ENCODE measurements at places on chromosomes 6 and 20.

- DNase-seq: no peak
These were observed 227.0 kb downstream of the SYNDIG1 start for GRCh38 chr20:24696396-24696795.

DNA sequence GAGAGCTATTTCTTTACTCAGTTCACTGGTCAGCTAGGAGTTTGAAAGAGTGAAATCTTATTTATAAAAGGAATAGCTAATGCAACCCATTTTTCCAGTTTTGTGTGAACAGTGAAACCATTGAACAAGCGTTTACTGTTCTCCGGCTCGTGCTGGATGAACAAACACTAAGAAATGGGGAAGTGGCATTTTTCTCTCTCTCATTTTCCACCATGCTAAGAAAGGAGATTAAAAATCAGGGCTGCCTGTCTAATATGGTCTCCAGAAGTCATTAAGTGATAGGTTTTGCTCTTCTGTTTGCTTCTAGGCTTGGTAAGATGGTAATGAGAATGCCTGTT lies 774 bp upstream of the SFT2D1 start:
- no peak for DNase-seq

- DNase-seq: no peak
These were observed 228.0 kb upstream of the TAB2 start for GRCh38 chr6:149089510-149089909.

DNA sequence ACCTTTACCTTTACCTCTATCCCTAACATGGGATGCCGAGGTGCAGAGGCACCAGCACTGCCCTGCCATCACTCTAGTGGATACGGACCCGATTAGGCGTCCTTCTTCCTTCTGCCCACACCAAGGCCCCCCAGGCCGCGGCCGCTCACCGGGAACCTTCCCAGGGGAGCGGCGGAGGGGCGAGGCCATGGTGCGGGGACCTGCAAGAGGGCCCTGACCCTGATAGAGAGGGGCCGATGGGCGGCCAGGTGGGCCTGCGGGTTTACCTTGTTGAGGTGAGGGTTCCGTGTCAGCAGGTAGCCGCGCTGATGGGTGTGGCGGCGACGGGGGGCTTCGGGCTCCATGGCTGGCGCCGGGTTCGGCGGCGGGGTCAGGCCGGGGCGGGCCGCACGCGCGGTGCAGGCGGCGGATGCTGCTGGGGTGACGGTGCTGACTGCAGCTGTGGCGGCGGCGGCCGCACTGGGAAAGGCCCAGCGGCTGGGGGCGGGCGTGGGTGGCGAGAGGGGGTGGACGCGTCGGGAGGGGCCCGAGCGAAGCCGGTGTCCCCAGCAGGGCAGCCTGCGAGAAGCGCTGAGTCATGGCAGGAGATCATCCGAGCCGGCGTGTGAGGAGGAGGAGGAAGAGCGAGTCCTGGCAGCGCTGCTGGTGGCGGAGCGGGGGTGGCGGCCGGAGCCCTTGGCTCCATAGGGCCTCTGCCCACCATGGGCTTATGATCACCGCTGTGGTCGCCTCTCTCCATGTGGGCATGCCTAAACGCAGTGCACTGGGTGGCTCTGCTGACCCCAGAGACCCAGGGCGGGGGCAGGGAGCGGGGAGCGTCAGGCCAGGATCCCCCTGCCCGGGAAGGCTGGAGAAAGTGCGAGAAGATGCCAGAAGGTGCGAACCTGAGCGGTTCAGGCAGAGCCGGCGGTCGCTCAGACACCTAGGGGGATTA lies at the start of gene ME1:
TSS of gene ME1 (minus strand) at position 441 of the 934 bp plus-strand sequence. CDS start at position 344, 97 bp downstream.
- DNase-seq: peak; percentile 54

DNA sequence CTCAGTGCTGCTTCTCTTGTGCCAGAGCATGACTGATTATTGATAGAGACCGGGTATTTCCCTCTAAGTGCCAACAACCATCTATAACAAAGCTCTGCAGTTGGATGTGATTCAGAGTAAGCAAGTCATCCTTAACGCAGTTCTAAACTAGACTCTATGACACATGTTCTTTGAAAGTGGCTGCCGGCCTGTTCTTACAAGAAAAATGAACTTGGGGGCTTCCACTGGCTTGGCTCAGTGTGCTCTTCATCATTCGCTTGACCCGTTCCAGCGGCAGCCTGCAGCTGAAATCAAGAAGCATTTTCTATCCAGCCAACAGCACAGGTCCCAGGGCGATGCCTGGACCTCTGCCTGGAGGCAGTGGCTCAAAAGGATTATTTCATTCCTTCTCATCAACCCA lies 29.8 kb downstream of the GFOD1 start:
- DNase-seq: no peak

DNA sequence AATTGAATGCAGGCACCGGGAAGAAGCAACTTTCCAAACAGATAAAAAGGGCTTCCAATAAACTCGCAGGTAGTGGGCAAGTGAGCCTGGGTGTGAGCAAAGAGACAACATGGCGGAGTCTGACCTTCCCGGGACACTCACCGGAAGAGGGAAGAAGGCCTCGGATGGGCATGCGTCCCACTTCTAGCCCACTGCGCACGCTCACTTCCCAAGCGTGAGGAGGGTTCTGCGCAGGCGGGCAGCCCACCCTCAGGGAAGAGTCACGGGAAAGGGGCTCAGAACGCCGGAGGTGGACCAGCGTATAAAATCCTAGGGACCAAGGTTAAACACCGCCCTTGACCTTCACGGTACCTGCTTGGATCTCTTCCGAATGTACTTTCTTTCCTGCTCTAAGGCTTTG lies 95.5 kb upstream of the AFDN start:
- DNase-seq: no peak

DNA sequence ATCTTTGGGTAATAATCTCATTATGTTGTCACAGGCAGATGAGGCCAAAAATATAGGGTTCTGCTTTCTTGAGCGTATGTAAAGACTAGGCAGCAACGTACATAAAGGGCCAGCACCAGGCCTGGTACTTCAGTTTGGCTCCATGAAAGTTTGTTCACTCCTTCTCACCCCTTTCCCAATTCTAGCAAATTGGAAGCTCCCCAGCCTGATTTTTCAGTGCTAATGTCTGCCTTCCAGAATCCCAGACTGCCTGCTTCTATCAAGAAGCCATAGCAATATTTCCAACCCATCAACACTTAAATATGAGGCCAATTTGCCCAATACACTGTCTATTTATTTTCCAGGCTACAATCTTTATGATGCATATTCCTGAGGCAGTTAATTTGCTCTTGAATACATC lies 93.4 kb upstream of the PTPRT start:
- DNase-seq: no peak

DNA sequence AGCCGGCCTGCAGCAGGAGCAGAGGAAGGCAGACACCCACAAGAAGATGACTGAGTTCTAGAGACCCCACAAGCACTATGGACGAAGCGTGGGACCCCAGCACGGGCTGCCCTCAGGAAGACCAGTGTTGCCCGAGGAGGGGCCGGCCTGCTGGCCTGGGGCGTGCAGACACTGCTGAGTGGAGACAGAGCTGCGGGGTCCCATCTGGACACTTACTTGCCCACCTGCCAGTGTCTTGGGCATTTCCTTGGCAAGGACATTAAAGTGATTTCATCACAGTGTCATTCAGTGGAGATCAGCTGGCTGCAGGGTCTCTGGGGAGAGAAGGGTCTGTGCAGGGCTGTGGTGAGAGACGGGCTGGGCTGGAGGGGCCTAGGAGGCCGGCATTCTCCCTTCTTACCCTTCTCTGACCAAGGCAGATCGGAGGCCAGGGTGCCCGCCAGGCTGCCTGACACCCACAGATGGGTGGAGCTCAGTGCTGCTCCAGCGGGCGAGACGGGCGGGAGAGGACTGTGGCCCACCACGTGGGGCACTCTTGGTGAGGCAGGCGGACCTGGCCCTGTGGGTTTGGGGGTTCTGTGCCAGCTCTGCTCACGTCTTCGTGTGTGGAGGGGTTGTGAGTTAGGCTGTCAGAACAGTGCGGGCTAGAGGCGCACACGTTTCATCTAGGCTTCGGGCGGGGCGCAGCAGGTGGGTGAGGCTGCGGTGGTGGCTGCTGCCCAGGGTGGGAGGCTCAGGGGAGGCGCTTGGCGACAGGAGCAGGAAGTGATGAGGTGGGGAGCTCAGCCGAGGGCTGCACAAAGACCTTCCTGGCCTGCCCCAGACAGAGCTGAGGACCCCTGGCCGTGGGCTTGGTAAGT lies at the start of gene LIME1:
TSS of gene LIME1 (plus strand) at position 806 of the 860 bp plus-strand sequence. CDS start 886 bp downstream, outside the sequence.
- DNase-seq: peak; percentile 79

GRCh38 chr6:148422085-148422484 lies 79.4 kb downstream of the SASH1 start:
- DNase-seq: no peak

- DNase-seq: no peak
These were observed 91.0 kb downstream of the EYA2 start for GRCh38 chr20:46985671-46986070.

DNA sequence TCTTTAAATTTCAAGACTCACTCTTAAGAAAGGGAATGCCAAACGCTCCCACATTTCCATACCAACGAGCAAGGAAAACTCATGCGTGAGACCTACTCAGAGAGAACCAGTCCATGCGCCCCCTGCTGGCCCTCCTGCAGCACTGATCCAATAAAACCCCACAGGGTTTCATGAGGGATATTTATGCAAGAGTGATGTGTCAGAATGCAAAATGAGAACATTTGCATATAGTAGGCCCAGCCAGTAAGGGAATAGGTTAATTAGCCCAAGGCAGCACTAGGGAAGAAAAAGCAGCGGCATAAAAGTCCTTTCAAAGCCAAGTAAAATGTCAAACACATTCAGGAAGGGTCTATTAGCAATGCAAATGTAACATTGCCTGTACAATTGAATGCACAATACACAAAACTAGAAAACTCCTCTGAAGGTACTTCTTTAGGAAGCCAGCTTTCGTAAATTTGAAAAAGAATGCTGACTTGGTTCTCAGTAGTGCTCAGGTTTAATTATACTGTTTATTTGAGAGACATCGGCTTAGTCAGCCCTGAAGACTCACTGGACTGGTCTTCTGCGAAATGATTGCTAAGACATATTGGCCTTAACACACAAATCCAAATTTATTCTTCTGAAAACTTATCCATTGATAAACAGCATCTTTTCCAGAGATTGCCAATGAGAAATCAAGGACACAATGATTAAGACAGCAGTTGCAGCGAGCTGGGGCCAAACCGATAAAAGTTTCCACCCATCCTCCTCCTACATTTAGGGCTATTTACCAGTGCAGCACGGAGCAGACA lies 93.2 kb downstream of the GMPR start:
- peak; percentile 52 for DNase-seq

DNA sequence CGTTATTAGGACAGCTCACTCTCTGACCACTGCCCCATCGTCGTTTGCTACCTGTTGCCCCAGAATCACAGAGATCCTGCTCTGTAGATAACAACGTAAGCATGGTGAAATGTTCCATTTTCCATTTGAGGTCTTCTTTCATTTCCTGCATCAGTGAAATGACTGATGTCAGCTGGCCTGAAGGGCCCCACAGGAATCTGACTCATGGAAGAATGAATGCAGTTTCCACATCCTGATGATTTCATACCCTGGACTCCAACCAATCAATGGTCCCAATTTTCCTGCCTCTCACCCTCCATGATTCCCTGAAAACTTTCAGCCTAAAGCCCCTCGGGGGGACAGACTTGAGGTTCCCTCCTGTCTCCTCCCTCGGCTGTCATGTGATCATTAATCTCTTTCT lies 394.4 kb upstream of the CDH4 start:
- DNase-seq: no peak

DNA sequence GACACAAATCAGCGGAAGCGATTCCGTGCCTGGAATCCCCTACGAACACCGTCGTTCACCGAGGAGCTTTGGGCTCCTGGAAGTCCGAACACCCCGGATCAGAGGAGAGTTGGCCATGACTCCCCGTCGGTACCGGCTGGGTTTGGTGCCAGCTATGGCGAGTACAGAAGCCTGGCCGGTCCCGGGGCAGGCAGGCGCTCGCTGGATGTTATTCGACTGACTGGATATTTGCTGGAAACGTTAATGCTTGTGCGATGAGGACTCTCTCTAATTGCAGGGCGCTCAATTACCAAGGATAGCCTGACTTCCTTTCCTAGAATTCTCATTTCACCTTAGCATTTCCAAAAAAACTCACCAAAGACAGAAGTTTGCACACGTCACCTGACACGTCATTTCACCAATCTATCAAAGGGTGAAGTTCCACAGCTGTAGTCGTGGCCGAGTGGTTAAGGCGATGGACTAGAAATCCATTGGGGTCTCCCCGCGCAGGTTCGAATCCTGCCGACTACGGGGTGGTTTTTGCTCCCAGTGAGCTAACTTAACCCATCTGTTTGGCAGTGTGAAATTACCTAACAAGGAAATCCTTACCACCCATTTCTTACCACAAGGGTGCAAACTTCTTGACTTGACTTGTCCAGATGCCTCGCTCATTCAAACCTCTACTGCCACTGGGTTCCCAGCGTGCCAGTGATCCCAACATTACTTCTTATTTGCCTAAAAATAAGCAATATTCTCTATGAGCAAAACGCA lies 22.7 kb upstream of the ZNF184 start:
- DNase-seq: peak; percentile 30

GRCh38 chr6:11890209-11890608 lies 111.6 kb upstream of the ADTRP start:
- no peak for DNase-seq

DNA sequence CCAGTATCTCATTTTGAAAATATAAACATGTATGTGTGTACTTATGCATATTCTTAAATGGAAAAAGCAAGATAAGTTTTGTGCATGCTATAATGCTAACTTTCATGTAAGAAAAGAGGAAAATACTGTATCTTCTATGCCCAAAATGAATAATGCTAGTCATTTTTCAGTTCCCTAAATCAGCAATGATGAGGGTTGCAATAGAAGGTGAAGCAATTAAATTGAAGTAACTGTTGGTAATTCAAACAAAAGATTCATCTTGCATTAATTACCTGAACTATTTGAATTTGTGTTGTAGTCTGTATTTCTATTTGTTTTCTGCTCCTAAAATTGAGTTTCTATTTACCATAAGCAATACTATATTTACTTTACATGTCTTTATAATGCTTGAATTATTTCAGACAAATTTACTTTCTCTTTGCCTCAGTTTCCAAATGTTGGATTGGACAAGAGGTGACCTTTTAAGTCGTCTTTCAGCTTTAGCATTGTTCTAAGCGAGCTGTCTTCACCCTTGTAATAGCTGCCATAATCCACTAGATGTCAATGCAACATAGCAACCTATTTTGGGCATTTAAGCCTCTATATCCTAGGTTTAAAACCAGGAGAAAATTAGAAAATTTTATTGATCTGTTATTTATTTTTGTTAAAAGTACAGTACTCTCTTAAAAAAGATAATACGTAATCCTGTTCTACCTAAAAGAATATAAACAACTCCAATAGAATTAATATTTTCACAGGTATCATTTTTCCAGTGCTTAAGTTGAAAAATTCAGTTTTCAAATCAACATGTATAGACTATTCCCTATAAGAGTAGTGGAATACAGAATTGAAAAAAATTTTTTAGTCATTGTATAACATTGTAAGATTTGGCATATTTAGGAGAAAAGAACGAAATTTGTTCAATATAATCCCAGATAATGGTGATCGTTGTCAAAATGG lies 52.3 kb upstream of the IFNGR1 start:
- no peak for DNase-seq

GRCh38 chr6:88124925-88125557 lies 41.1 kb downstream of the CNR1 start:
- DNase-seq: no peak

GRCh38 chr6:53544217-53544469 lies 758 bp downstream of the GCLC start:
- no peak for DNase-seq

GRCh38 chr6:48747471-48747870 lies 636.5 kb upstream of the PTCHD4 start:
- DNase-seq: no peak
